Activated CD8-positive, alpha-beta memory T cell treated with anti-CD3 and anti-CD28 coated beads for 1 hour (primary cell): ENCODE measurements at places on chromosomes 3 and 15.

DNA sequence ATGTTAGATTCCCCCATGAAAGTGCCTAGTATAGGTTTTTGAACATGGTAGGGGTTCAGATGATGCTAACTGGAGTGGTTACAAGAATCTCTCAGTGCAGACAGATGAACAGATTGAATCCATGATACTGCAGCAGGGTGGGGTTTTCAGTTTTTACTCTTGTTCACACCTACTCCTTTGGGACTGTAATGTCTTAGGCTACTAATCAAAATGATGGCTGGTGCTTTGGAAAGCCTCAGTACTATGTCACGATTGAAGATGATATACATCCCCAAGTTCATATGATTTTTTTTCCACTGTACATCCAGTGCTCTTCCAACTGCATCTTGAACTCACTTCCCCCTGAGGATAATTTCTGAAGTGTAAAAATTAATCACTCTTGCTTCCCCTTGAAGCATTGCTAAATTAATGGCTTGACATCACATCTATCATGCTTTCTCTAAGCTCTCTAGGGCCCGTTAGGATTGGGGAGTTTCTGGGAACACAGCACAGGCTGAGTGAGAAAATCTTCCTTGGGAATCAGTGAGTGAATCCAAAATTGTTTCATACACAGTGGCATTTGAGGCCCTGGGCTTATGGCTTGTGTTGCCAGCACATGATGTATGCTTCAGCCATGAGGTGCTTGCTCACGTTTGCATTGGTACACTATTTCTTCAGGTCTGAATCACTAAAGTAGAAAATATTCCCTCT is 115.0 kb upstream of the TPRG1 start:
- no peak for DNase-seq

DNA sequence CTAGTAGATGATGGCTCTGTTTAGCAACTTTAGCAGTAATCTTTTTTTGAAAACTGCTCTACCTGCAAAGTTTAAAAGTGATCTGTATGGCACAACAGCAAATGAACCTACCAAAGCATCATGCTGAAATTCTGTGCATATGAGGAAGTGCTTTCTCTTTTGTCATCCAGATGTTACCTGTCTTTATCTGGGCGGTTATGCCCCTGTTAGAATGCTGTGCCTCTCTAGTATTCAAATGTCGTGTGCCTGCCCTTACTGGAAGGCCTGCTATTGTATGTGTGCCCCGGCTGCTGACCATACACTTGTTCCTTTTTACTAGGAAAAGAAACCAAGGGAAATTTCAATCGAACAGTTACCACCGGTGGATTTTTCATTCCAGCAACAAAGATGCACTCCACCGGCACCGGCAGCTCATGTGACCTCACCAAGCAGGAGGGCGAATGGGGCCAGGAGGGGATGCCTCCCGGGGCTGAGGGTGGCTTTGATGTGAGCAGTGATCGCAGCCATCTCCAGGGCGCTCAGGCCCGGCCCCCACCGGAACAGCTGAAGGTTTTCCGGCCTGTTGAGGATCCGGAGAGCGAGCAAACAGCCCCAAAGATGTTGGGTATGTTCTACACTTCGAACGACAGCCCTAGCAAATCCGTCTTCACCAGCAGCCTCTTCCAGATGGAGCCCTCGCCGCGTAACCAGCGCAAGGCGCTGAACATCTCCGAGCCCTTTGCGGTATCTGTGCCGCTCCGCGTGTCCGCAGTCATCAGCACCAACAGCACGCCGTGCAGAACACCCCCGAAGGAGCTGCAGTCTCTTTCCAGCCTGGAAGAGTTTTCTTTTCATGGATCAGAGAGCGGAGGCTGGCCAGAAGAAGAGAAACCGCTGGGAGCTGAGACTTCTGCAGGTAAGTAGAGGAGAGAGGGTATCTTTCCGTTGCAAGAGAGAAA is 61.6 kb downstream of the TMEM39A start:
- no peak for DNase-seq

- DNase-seq, result no peak
Observed at GRCh38 chr3:69142090-69142489, 19.7 kb upstream of the LMOD3 start.

DNA sequence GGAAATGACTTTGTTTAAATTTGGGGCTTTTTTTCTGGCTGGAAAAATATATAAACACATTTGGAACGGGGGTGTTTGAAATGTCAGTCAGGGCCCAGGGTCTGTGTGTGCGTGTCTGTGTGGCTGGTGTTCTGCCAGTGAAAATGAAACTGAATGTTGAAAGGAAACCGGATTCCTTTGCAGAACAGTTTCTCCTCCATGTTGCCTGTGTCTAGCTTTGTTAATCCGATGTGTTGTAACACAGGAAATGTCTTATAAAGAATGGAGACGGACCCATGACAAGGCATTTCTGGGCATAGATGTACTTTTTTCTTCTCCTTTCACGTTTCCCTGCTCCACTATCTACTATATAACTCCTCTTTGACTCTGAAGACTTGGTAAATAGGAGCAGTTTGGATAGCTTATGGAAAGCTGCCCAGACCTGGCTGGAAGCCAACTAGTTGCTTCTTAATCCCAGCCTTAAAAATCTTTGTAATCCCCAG is 2.8 kb downstream of the SQOR start:
- DNase-seq, result no peak

DNA sequence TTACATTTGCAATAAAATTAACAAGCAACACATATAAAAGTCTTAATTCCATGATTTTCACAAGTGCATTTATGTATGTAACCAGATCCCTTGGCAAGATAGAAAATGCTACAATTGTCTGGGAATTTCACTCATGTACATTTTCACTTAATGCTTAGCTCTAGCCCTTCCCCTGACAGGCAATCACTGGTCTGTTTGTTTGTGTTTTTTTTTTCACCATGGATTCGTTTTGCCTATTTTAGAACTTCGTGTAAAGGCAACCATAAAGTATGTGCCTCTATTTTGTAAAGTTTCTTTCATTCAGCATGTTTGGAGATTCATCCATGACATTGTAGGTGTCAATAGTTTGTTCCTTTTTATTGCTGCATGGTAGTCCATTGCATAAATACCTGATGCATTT is 260.9 kb upstream of the SLCO3A1 start:
- no peak for DNase-seq

DNA sequence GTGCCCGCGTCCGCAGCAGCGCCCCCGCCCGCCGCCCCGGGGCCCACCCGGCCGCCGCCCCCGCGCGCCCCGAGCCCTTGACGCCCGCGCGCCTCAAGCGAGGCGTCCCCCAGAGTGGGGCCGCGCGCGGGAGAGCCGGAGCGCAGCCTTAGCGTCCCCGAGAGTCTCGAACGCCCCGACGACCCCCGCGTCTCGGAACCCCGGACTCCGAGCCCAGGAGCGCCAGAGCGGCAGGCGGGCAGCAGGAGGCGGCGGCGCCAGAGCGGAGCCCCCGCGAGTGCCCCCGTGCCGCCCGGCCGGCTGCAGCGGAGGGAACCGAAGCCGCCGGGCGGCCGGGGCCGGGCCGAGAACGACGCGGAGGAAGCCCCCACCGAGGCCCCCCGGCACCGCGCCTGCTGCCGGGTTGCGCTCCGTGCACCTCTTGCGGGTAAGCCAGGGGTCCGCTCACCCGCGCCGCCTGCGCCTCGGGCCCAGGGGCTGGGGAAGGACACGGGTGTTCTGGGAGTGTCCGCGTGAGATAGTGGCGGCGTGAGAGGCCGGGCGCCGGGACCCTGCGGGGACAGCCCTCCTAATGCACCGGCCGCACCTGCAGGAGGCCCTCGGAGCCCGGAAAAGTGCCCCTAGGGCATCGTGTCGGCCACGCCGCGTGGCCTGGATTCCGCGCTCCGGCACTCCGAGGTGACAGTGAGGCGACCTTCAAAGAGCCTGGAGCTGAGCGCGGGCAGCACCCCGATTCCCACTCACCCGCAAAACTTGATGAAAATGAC is 52.0 kb upstream of the ULK4 start:
- no peak for DNase-seq

DNA sequence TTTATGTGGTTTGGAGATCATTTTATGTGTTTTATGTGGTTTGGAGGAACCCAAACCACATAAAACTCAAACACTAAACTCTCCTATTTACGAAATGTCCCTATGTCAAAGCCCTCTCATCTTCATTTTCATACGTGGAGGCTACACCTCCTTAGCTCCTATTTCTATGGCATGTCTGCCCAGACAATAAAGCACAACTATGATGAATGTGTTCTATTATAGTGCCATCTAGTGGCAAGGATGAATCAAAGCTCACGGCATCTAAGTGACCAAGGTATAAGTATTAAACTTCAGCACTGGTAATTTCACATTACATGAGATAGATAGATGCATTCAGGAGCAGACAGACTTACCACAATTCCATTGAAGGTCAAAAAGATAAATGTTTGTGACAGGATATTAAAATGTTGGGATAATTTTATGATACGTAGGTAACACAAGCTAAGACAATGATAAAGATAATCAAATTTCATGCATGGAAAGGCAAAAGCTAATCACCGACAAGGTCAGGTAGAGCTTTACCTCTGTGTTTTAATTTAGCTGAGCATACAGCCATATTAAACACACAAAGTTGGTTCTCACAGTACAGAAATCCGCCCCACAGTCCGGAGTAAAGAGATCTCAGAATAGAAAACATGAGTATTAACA is 130.6 kb upstream of the FHIT start:
- DNase-seq, result no peak

DNA sequence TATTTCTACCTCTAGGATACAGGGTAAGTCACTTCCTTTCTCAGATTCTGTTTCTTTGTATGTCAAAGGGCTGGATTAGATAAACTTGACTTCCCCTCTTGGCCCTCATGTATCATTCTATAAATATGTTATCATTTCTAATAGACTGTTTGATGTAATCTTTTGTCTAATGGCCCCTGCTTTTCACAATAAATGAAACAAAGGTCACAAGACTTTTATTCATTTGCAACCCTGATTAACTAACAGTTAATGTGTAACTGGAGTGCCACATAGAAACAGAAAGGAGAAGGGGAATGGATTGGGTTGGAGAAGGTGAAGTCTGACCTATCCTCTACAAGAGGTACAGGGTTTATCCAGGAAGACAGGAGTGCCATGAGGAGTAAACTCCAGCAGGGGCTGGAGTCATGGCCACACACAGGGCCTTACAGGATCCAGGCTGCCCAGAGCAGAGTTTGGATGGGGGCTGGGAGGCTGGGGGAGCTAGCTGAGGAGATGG is 8.0 kb upstream of the B3GNT5 start:
- DNase-seq, result no peak

DNA sequence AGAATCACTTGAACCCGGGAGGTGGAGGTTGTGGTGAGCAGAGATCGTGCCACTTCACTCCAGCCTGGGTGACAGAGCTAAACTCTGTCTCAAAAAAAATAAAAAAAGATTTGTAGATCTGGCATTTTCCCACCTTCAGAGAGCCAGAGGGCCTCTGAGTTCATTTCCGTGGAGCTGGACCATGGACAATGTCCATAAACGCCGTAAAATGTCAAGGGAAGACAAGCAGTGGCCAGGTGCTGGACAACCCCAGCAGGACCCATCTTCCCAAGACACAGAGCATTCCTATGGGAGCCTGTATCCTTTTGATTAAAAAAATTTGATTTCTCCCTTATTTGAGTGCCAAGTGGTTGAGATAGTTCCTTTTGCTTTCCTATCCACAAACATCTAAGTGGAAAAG is 67.4 kb upstream of the NR2E3 start:
- no peak for DNase-seq

GRCh38 chr15:57718309-57718708 is 11.8 kb downstream of the POLR2M start:
- DNase-seq, result no peak

GRCh38 chr15:101536166-101536874 is 46.8 kb upstream of the PCSK6 start:
- no peak for DNase-seq

DNA sequence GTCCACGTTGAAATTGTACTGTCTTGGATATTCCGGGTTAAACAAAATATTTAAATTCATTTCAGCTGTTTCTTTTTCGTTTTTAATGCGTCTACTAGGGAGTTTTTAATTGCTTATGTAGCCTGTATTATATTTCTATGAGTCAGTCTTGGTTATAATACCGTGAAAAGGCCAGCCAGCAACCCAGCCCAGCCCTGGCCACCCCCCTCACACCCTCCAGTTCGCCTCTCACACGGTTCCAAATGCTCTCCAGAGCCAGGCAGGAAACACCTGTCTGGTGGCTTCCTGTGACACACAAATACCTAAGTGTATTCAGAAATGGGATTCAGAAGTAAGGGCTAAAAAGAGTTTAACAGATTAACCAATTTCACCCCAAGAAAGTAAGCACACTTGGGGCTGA is 4.4 kb downstream of the SH3BP5 start:
- no peak for DNase-seq

- no peak for DNase-seq
Observed at GRCh38 chr3:194355379-194355778, 4.3 kb upstream of the CPN2 start.

DNA sequence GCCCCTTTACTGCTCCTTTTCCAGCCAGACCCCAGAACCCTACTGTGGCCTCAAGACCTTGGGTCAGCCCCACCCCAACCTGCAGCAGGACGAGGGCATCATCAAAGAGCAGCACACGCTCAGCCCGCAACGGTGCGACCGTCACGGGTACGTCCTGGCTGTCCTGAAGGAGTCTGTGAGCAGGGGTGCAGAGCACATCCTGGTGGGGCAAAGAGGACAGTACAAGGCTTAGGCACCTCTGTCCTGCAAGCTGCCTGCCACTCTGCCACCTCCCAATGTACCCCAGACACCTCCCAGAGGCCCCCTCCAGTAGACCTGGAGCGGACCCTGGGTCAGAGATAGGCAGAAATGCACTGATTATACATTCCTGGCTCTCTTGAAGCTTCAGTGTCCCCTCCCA is 8.0 kb downstream of the ALS2CL start:
- DNase-seq, result no peak
